Mammary epithelial cell (primary cell): ENCODE measurements at places on chromosomes 7 and 10. TPM values are rescaled to one million over a fixed set of nuclear protein-coding genes. Genes with fewer than 3 reads are reported as not detected.
A peak's percentile ranks its signal among the peaks of the same experiment; 100 is the strongest.

The ZNF32 gene
- polyA plus RNA-seq = 14.9 TPM

DNA sequence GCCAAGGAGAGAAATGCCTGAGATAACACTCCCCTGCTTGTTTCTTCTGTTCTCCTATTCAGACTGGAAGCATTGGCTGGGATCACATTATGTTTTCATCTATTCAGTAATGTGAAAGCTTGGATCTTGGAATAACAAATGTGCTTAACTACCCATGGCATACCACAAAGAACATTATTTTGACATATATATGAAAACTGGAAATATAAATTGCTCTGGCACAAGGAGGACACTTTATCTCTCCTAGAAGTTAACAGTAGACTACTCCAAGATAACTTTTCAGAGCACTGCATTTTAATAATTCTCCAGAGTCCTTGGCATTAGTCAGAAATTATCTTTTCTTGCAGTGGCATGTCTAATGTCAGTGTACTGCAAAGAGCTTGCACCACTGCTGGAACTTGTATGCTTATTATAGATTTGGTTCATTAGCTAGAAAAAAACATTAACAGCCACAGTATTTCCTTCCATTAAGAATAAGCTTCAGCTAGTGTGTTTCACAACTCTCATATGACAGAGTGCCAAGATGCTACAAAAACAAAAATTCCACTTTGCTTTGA lies 169.3 kb upstream of the LRRN3 start:
- DNase-seq = peak; percentile 46

GRCh38 chr7:25460433-25460832 lies 232.1 kb upstream of the NPVF start:
- DNase-seq = no peak

The SFRP4 gene
- not detected for polyA plus RNA-seq

The OR9A2 gene
- polyA plus RNA-seq = not detected

DNA sequence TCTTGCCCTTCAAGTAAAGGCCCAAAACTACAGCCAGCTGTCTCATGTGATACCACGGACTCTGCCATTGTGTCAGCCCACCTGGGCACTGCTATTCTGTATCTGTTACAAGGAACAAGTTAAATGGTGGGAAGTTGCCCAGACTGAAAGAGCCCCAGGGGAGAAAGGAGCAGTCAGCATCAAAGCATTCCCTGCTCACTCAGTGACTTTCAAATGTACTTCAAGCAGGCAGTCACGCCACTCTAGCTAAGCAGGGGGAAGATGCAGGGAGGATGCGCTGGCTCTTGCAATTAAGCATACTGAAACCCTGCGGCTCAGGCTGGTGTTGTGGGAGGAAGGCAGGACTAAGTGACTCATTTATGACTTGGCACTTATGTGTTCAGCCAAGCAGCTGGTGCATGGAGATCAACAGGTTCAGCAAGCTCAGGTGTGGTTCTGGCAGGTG lies 1249.6 kb downstream of the TYW1 start:
- peak; percentile 5 for DNase-seq

DNA sequence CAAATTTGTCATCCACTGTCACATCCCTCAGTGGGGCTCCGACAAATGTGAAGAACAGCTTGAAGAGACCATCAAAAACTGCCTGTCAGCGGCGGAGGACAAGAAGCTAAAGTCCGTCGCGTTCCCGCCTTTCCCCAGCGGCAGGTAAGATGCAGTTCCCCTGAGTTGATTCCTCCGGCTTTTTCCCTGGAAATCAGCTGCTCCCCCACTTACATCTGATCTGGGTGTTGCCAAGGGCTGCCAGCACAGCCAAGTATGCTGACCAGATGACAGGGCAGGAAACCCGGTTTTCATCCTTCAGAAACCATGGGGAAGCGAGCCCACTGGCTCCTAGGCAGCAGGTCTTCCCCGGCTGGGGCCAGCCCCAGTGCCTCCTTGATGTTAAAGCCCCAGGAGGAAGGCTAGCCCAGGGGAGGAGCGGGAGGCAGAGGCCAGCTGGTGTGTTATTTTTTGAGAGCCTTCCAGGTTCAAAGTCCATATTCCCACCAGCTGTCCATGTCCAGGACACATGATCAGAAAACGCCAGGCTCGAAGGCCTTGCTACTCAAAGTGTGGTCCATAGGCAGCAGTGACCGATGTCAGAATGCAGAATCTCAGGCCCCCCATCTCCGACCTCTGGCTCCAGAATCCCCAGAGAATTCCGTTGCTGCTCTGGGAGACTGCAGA lies 23.4 kb downstream of the AIFM2 start:
- no peak for DNase-seq

GRCh38 chr7:75996476-75996875 lies 2.1 kb upstream of the TMEM120A start:
- no peak for DNase-seq

DNA sequence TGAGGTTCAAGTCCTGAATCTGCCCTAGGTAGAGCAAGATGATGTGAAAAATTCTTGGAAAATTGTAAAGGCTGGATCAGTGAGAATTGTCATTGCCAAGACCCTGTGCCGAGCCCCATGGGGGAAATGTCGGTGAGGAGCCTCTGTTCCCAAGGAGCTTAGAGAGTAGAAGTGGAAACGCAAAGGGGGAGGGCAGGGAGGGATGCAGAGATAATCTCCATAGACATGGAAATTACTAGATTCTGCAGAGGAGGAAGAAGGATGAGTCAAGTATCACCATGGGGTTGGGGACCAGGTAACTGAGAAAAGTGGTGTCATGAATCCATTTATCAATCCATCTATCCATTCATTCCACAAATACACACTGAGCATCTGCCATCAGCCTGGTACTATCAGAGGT lies 26.0 kb downstream of the DUSP5 start:
- DNase-seq = no peak

DNA sequence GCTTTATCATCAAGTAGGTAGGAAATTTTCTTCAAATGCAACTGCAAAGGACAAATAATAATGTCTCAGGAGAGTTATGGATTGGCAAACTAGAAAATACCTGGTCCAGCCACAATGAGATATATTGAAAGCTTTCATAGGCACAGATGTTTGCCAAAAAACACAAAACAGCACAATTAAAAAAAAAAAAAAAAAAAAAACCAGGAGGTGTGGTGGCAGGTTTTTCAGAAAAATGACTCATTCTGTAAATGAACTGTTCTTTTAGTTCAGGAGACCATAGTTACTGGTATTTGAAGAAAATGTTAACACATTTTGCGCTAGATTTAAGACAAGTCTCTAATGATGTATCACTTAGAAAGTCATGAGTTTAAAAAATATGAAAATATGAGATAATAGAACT lies 55.0 kb upstream of the JCAD start:
- DNase-seq = no peak

- DNase-seq = no peak
Observed at GRCh38 chr10:811379-812175, 119.9 kb downstream of the LARP4B start.

DNA sequence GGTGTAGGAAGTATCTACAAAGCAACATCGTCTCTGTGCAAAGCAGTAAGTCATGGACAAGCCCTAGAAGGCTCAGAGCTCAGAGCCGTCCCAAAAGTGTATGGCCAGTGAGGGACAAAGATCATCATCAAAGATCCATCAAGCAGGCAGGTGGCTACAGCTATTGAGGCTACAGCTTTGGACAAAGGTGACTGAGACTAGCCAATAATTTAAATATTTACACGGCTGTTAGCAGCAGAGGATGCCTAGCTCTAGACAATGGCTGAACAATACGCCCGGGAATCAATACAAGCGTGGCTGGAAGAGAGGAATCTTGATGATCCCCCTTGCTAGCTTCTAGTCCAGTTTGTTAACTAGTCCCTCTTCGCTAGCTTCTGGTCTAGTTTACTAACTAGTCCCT lies 17.9 kb downstream of the NMT2 start:
- no peak for DNase-seq

DNA sequence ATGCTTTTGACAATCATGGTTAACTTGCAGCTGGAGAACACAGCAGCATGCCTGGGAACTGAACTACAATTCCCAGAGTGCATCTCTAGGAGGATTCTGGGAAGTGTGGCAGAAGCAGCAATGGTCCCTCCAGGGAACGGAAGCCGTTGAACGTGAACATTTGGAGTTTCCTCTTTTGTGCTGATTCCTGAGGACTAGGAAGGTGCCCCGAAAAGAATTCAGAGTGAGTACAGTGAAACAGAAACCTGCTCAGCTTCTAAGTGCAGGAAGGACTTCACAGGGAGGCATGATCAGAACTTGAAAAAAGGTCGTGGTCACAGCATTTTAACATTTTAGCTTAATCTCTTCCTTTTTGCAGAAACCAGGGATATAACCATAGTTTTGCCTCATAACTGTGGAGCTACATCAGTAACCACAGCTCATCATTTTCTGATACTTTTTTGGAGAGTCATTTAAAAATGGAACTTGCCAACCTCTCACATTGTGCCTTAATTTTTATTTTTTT lies at the start of gene NUDT13:
Gene NUDT13 (plus strand): TSS at position 111 of the 505 bp plus-strand sequence. CDS start 3,911 bp downstream, outside the sequence.
- DNase-seq = peak; percentile 83

The ADARB2 gene
- polyA plus RNA-seq = not detected

DNA sequence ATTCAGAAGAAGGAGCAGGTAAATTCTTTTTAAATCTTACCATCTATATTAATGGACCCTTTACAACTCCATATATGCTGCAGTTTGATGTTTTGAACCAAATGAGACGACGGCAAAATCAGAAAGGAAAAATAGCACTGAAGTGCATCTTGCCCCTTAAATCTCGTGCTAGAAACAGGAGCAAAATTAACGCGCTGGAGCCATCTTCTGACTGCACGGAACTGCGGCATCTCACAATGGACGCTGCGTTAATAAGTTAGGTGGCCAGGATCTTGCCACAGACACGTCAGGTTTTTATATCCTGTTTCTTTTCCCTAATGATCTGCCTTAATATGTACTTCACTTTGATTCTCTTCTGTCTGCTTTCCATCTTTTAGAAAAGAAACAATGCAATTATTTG lies 354.5 kb downstream of the TFEC start:
- DNase-seq = peak; percentile 4

GRCh38 chr10:94217411-94217810 lies 145.3 kb downstream of the NOC3L start:
- DNase-seq = no peak

The GPR26 gene
- polyA plus RNA-seq = not detected

DNA sequence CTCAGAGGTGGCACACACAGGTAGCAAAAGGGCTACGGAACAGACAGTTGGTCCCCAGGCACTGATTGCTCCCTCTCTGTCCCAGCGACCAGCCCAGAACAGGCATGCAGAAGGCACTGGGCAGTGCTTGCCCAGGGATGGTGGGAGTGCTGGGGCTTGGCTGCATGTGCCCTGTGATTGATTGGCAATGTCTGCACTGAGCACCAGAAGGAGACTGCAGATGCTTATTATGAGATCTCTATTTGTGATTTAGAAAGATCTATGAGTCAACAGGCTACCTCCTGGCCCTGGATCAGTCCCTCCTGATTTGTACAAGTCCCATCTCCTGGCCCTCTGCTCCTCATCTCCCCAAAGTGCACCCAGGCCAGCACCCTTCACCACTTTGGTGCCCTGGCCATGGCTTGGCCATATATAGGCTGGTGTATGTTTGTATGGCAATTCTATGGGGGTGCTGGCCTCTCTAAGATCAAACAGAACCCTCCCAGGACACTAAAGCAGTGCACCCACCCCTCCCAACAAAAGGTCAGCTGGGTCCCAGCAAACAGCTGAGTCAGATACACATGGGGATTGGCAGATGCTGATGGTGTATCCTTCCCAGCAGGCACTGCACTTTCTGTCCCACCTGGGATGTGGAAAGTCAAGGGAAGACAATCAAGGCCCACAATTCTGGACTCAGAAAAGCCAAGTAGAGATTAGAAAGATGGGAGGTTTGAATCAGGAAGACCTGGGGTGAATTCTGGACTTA lies 30.9 kb downstream of the CAMK2B start:
- DNase-seq = no peak
